Left ventricle myocardium superior (tissue), 1 donor: ENCODE measurements at places on chromosomes 12 and 14. TPM values are rescaled to one million over a fixed set of nuclear protein-coding genes. Genes with fewer than 3 reads are reported as not detected.

The HNF1A gene
- not detected for total RNA-seq

- no peak for DNase-seq
Observed at GRCh38 chr14:50237427-50237826, 6.0 kb upstream of the SOS2 start.

DNA sequence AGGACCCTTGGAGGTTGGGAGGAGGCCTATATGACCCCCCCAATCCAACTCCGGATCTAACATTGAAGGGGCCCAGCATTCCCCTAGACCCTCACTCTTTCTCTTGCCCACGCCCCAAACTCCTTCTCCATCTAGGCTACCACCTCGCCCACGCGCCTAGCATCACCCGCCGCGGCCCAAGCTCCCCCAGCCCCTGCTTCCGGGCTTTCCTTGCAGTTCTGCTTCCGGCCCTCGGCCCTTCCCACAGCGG, 445 bp downstream of the CERS5 start:
- no peak for DNase-seq

DNA sequence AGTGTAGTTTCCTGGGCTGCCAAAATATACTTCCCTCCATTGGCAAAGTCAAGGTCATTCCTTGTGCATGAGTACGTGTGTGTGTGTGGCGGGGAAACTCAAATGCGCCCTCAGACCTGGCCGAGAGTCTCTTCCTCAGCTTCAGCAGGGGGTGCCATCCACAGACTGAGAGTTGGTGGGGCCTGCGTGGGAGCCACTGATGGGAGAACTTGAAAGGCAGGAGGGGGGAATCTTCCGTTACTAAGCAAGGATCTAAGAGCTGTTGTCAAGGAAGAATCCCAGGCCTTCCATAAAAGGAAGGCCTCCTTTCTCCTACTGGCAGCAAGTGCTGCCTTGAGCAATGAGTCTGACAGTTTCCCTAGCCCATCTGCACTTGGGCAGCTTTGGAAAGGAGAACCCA, 274.9 kb downstream of the EMP1 start:
- DNase-seq, result no peak

DNA sequence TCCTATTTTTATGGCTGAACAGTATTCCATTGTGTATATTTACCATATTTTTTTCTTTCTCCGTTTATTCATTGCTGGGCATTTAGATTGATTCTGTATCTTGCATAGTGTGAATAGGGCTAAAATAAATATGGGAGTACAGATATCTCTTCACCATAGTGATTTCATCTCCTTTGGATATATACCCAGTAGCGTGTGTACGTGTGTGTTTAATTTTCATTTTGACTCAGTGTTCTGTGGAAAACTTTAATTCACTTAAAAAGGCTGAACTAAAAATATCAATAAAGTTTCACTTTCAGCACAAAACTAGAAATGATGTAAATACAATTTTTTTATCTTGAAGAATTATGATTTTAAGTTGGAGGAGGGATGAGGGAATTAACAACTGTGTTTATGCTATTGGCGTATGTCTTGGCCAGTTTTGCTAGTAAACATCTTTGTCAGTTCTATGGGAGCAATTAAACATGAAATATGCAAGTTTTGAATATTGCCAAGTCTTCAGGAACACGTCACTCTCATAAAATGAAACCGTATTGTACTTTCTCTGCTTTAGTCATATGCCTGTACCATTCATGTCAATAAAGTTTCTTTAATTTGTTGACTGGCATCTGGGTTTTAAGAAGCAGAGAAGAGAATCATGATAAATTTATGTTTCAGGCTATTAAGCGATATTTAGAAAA, 99.8 kb downstream of the PTGER2 start:
- no peak for DNase-seq

GRCh38 chr12:97936165-97936564, 473.6 kb downstream of the RMST start:
- no peak for DNase-seq
